Stimulated activated CD4-positive, alpha-beta T cell treated with anti-CD3 and anti-CD28 coated beads, Interleukin-12 subunit alpha, Interleukin-12 subunit beta, amount 100 ng/mL, for 48 hours (primary cell): ENCODE measurements at places on chromosomes 6 and 20.

- DNase-seq: no peak
Observed at GRCh38 chr6:105113422-105113821, 66.4 kb downstream of the POPDC3 start.

DNA sequence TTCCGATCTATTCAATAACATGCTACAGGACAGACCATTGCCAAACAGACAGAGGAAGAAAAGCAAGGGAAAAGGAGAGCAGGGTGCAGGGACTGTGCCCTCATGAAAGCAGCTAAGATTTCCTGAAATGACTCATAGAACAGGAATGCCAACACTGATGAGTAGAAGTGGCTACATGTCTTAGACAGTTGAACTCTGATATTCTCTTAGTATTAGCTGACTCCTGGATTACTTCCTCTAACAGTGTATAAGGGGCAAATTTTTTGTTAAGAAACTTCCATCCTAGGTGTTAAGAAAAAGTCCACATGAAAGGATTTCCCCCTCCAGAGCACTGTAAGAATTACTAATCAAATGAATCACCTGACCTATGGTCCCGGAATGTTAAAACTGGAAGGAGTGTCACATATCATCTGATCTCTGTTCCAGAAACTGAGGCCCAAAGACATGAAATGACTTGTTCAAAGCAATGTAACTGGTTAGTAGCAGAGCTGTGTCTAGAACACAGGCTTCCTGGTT is 224.9 kb downstream of the IBTK start:
- DNase-seq: no peak

- DNase-seq: no peak
Observed at GRCh38 chr6:157677235-157677634, 145.8 kb upstream of the SNX9 start.

GRCh38 chr6:160795721-160796120 is 93.7 kb downstream of the PLG start:
- no peak for DNase-seq

DNA sequence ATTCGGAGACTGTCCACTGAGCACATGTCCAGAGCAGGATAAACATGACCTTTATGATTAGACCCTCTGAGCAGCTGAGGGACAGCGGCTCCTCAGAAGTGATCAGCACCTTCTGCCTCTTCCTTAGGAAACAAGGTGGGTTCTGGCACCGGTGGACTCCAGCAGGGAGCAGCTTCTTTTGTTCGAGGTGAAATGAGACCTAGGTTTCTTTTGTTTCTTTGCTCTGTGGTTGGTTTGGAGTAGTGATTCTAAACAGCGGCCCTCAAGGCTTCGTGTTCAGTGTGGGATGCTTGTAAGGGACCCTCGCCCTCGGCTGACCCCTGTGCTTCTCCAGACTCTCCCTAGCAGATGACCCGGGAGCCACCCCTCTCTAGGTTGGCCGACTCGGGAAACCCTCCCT is 14.6 kb upstream of the FRMD1 start:
- no peak for DNase-seq

GRCh38 chr6:166872531-166873009 is 83.8 kb downstream of the RNASET2 start:
- no peak for DNase-seq

- DNase-seq: no peak
Observed at GRCh38 chr6:5191722-5192121, 69.0 kb downstream of the LYRM4 start.

DNA sequence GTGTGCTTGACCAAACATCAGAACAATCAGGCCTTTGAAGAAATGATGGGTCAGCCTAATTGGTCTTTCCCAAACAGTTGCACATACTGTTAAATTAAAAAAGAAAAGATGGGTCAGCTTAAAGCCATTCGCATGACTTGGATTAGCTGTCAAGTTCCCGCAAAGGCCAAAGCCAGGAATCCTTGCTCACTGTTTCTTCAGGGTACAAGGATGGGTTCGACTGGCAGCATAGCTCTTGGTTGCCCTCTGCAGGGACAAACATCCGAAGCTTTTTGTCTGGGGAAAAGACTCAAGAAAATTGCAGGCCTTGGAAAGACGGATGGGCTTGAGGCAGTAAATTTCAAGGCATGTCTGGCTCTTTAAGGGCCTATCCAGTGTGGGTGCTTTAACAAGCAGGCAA is 168.0 kb downstream of the HDGFL1 start:
- DNase-seq: no peak

- no peak for DNase-seq
Observed at GRCh38 chr6:108080010-108080780, 5.7 kb upstream of the OSTM1 start.

GRCh38 chr6:161134550-161135298 is 139.1 kb downstream of the AGPAT4 start:
- no peak for DNase-seq

DNA sequence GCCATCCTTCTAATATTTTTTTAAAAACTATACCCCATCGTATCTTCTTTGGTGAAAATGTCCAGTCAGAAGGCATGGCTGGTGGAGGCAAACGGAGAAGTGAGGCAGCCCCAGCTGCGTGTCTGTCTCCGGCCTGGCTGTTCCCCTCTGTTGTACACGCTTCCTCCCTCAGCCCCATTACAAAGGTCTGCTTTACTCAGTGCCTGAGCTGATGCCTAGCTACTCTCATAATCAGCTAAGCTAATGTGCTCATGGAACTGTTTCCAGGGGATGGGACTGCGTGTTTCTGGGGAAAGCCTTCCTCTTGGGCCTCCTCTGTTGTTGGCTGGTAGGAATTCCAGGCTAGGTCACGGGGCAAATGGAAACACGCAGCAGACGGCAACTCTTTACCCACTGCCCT is 67.3 kb downstream of the PPP1R3G start:
- DNase-seq: no peak

DNA sequence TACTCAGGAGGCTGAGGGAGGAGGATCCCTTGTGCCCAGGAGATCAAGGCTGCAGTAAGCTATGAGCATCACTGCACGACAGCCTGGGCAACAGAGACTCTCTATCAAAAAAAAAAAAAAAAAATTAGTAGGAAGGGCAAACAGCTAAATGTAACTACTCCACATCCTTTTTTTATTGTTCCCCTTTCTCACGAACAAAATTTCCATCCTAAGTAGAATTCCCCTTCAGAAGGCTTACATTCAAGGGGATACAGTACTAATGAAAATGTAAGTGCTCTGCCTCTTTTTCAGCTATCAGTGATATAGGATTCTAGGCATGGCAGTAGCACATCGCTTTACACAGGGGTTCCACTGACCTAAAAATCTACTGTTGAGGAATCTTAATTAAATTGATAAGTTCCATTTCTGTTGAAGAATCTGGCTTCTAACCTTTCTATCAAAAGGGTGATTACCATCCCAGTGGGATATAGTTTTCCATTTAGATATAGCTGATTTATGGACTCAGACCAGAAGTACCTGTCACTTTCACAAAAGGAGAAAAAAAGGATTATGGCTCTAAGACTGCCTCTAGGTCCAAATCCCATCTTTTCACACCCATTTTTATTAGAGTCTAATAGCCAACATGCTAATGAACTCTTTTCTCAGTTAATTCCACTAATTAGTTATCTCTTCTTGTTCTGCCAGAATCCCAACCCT is 2.6 kb downstream of the B4GALT5 start:
- DNase-seq: no peak

- no peak for DNase-seq
Observed at GRCh38 chr6:105389543-105389942, 13.3 kb downstream of the PREP start.

GRCh38 chr6:2940851-2941250 is 30.5 kb downstream of the SERPINB6 start:
- no peak for DNase-seq

GRCh38 chr6:73139681-73140383 is 85.5 kb downstream of the KHDC1L start:
- DNase-seq: no peak
